ENCODE measurements at places on chromosomes 7 and 10. TPM values are rescaled to one million over a fixed set of nuclear protein-coding genes. Genes with fewer than 3 reads are reported as not detected.

DNA sequence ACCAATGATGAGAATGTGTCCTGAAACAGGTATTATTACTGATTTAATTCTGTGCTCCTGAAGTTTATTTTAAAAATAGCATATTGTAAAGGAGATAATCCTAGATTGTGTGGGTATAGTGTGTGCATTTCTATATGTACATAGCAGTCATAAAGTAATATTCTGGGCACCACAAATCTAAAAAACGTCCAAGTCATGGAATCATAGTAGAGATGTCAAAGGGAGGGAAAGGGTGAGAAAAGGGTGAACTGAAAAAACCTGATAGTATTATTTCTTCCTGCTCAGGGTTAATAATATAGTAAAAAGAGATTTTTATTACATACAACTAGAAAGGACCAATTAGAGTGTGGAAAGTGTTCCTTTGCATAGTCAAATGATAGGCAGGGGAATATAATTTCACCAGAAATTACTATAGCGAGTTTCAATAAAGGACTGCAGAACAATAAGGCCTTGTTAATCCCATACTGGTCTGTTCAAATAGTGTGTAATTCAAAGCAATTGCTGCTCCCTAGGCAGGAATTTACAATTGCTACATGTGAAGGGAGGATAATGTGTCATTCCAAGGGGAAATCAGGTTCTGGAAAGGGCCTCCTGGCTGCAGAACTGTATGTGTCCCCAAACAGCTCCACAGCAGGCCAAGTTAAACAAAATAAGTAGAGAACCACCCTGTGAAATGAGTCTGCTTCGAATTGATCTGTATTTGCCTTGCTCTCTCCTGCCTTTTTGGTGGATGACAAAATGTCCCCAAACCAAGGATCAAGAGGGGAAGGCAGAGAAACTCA, 42.5 kb upstream of the KMT2E start:
- H3K36me3 ChIP-seq, result no peaks in the 10 kb centered on the region
- no peak overlapping the region for H3K27ac ChIP-seq
- DNase-seq, result no peak
- H3K27me3 ChIP-seq, result no peaks in the 10 kb centered on the region
- no peak overlapping the region for H3K4me3 ChIP-seq

- H3K4me3 ChIP-seq, result no peak overlapping the region
- H3K27ac ChIP-seq, result no peak overlapping the region
- H3K4me1 ChIP-seq, result peaks cover 3% of the 10 kb centered on the region
- no peak for DNase-seq
- H3K36me3 ChIP-seq, result no peaks in the 10 kb centered on the region
- H3K27me3 ChIP-seq, result no peaks in the 10 kb centered on the region
Observed at GRCh38 chr7:4835398-4836205, 26.2 kb downstream of the PAPOLB start.

DNA sequence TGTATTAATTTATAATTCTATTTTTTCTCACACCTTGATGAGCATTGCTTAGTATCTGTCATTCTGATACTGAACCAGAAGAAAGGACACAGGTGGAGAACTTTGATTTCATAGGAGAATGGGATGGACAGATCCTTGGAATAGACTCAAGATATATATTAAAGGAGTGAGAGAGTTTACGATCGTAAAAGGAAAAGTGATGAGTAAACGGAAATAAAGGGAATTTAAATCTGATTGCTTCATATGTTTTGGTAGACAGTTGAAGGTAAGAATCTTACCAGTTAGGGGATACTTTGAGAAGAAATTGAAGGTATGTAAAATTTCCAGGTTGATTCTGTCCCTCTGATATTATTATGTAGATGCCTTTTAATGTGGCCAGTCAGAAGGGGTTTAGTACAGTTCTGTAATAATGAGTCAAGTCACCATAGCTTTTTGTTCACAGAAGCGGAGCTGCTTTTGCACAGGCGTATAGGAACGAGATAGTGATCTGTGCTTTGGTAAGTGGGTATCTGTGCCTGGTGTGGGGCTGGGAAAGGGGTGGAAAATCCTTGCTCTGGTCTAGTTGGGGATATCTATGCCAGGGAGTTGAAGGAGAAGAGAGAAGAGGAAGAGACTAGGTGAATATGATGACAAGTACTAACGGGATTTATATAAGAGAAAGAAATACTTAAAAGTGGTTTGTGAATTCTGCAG, 15.4 kb downstream of the SP4 start:
- H3K27me3 ChIP-seq, result no peaks in the 10 kb centered on the region
- H3K4me1 ChIP-seq, result peaks cover 51% of the 10 kb centered on the region
- peak overlapping the region; percentile 74 for H3K27ac ChIP-seq
- peaks cover 14% of the 10 kb centered on the region for H3K36me3 ChIP-seq
- H3K4me3 ChIP-seq, result no peak overlapping the region

Gene FAM25G
- not detected for total RNA-seq
